ENCODE measurements at places on chromosomes 7 and 10.

- DNase-seq, result no peak
Measured at GRCh38 chr7:111183321-111183720, 92.4 kb downstream of the LRRN3 start.

DNA sequence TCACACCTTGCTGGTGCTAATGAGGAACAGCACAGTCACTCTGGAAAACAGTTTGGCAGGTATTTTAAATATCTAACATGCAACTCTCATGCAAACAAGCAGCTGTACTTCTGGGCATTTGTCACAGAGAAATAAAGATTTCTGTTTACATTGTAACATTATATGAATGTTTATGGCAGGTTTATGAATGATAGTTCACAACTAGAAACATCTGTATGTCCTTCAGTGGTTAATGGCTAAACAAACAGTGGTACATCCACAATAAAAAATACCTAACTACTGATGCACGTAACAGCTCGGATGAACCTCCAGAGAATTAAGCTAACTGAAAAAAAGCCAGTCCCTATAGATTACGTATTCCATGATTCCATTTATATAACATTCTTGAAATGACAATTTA is 109.6 kb downstream of the GPR37 start:
- DNase-seq, result no peak

DNA sequence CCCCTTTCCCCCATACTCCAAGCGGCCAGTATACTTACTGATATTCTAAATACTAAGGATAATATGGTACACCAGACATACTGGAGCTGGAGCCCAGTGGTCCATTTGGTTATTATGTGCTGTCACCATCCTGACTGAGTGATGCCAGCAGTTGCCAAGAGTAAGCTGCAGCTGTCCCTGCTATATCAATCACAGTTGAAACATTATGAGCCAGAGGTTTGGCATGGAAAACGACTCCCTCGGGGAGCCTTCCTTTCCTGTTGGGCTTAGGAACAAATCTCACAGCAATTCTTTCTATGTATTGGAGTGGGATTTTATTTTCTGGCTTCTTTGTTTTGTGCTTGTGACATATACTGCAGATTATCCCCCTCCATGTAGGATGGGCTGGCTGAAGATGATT is 32.6 kb downstream of the STRIP2 start:
- peak; percentile 8 for DNase-seq

DNA sequence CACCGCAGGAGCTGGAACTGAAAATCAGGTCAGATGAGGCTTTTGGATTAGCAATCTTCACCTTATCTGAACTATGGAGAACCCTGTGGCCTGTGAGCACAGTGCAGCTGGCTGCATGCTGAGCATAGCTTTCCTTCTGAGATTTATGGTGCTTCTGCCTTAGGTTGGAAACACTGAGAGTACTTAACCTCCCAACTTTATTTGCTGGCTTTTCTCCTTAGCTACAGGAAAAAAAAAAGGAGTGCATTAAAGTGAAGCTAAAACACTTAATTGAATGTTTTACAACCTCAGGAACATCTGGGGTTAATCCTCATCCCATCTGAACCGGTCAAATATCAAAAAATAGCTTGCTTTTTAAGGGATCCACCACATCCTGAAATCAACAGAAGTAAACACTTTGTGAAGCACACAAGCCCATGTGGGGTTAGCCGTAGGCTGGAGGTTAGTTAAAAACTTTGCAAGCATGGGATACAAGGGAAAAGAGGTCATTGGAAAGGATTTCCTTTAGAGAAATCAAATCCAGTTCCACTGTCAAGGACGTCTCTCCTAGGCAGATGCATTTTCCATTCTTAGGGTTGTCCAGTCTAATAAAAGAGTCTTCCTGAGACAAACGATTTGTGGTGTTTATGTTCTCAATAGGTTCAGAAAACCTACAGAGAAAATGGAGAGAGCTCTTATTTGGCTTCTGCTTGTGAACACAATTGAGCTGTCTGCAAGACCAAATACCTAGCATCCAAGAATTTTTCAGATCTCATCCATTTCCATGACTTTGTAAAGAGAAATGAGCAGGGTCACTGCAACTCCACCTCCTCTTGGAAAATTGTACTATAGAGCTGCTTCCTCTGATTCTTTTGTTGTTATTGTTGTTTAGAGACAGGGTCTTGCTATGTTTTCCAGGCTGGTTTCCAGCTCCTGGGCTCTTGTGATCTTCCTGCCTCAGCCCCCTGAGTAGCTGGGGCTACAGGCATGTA is 470.4 kb upstream of the IGFBP3 start:
- DNase-seq, result no peak

DNA sequence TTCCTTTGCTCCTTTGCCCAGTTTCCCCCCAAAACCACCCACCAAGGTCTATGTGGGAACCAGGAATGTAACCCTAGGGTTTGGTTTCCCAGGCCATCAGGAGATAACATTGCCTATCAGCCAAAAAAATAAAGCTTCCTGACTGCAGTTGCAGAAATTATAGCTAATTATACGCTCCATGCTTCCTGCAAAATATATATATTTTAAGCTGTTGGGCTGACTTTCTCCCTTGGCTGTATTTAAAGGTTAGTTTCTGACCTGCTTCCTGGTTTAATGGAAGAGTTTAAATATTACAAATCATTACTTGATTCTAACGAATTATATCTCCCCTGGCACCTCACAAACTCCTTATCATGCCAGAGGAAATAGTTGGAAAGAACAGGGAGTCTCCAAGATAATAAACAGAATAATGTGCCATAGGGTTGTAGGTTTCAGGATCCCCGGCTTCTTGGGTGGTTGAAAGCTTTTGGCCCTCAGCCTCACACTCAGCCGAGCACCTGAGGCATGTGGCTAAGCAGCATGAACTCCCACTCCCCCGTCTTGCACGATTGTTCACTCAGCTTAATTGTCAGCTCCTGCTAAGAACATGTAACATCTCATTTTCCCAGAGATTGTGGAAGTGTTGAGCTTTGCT is 79.9 kb downstream of the FZD1 start:
- DNase-seq, result no peak

- no peak for DNase-seq
Measured at GRCh38 chr10:92972066-92972870, 88.3 kb upstream of the CYP26C1 start.

GRCh38 chr10:93218386-93218785 is 144.7 kb downstream of the CYP26A1 start:
- DNase-seq, result no peak

- peak; percentile 39 for DNase-seq
Measured at GRCh38 chr10:121732656-121733445, 134.6 kb upstream of the FGFR2 start.

DNA sequence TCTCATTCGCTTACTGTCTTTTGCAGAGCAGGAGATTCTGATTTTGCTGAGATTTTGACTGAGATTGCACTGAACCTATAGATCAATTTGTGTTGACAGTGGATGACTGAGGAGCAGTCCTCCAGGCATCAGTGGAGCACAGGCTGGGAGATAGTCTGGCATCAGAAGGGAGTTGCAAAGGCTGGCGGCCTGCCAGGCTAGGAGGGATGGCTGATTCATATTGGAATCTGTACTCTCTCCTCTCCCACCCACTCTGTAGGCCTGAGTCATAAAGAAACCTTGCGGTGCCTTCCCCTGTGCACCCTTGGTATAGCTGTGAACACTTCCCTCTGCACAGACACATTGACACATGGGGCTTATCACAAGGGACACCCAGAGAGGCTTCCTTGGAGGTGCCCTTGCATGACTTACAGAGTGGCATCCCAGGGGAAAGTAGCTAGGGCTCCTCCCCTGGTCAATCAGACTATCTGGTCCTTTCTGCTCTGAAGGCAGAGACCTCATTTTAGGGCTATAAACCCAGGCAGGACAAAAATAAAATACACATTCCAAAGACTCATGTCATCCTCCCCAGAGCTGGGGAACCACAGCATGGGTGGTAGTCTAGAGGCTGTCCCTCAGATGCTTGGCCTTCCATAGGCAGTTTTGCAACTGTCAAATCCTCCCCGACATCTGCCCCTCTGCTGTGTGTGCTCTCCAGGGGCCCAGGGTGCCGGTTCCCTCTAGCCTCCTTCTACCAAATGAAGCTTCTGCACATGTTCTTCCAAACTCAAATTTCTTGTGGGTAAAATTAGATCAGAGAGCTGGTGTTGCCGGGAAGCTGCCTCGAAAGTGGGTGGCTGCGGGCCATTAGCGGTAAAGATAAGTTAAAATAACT is 37.4 kb upstream of the EEPD1 start:
- peak; percentile 40 for DNase-seq

- no peak for DNase-seq
Measured at GRCh38 chr10:26274391-26274790, 57.8 kb downstream of the GAD2 start.

DNA sequence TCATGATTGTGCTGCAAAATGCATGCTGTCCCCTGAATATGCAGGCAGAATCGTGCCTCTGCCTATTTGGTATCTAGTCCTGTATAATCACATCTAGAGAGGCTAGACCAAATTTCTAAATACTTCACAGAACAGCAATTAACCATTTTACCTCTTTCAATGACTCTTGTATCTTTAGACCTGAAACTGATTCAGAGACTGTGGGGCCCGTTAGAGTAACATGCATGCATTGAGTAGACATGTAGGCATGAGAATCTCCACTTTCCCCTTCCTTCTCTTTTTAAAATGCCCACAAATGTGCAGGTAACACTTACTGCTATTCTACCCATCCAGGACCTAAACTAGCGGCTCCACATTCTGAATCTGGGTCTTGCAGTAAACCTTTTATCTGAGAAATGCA is 8.8 kb downstream of the ZNF92 start:
- no peak for DNase-seq

DNA sequence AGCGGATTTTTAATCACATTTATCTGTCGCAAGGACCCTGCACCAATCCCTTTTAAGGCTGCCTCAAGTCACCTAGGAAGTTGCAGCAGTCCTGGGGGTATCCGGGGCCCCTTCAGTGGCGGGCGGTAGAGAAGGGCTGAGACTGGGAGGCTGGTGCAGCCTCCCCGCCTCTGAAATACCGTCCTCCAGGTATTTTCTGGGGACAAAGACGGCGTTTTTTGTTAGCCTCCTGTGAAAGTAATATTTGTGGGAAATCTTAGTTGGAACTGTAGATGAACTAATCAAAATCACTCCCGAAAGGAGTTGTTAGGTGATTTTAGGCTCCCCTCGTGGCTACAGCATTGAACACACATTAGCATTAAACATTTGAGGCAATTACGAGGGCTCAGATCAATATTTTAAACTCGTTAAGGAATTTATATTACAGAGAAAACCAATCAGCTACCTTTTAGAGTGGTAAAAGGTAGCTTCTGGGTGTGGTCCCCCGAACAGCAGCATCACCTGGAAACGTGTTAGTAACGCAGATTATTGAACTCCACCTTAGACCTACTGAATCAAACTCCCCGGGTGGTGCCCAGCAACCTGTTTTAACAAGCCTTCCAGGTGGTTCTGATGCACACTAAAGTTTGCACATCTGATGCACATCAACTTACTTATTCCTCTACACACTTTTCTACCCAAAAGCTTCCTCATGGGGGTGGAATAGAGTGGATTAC is 530 bp upstream of the ANXA7 start:
- DNase-seq, result peak; percentile 9

- peak; percentile 62 for DNase-seq
Measured at GRCh38 chr10:11107948-11108347, 90.3 kb downstream of the CELF2 start.

DNA sequence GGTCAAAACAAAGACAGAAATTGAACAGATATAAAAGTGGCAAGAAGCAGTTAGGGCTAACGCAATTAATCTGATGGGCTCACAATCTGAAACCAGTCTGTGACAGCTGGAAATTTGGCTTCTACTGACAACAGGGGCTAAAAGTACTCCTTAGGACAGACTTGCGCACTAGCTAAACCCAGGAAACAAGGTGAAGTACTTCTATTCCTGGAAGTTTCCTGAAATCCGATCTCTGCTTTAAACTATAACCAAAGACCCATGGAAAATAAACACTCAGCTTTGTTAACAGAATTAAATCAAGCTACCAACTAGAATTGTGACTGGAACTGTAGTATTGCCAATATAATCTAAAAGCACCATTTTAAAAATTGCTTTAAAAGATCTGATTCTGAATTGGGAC is 520.2 kb upstream of the ZWINT start:
- DNase-seq, result peak; percentile 4

GRCh38 chr10:124725791-124726190 is 18.4 kb downstream of the FAM53B start:
- no peak for DNase-seq

GRCh38 chr7:44477063-44477830 is 13.2 kb downstream of the NUDCD3 start:
- DNase-seq, result peak; percentile 87
